ENCODE measurements at places on chromosomes 5 and 9. TPM values are rescaled to one million over a fixed set of nuclear protein-coding genes. Genes with fewer than 3 reads are reported as not detected.

The EQTN gene
- not detected for total RNA-seq

The TAF9 gene
- total RNA-seq: 35.2 TPM

The FOXD4 gene
- total RNA-seq: not detected

The FBLL1 gene
- not detected for total RNA-seq

The IL9 gene
- total RNA-seq: not detected

The SAXO1 gene
- not detected for total RNA-seq

The HABP4 gene
- total RNA-seq: 16.5 TPM
